ENCODE measurements at places on chromosomes 4 and X. TPM values are rescaled to one million over a fixed set of nuclear protein-coding genes. Genes with fewer than 3 reads are reported as not detected.

Gene KDR
- total RNA-seq: 0.52 TPM

DNA sequence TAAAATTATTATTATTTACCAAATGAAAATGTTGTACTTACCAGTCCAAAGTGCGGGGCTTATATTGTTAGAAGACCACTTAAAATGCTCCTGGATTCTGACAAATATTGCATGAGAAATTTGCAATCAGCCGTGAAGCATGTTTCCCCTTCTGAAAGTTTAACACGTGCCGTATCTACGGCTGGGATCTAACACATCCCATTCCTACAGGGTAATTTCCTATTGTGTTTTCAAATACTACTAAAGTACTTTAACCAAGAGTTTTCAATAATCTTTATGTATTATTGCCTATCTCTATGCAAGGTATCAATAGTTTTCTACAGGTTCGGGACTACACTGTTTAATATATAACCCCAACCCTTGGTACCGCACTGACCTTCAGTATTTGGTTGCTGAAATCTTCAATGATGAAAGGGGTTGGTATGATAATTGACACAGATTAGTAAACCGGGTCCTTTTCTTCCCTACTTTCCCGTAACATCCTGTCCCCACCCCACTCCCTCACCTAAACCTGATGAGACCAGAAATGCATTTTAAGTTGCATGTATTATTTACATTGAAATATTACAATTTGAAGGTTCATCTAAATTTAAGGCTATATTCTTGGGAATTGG is 795 bp upstream of the BRWD3 start:
- DNase-seq: no peak

GRCh38 chrX:46758163-46758955 is 559 bp downstream of the SLC9A7 start:
- no peak for DNase-seq

GRCh38 chrX:110294087-110294486 is 23.8 kb downstream of the AMMECR1 start:
- no peak for DNase-seq
